ENCODE measurements at places on chromosomes 13 and 19.
A peak's percentile ranks its signal among the peaks of the same experiment; 100 is the strongest.

GRCh38 chr19:334296-335071, 10.1 kb downstream of the MIER2 start:
- no peak for DNase-seq

DNA sequence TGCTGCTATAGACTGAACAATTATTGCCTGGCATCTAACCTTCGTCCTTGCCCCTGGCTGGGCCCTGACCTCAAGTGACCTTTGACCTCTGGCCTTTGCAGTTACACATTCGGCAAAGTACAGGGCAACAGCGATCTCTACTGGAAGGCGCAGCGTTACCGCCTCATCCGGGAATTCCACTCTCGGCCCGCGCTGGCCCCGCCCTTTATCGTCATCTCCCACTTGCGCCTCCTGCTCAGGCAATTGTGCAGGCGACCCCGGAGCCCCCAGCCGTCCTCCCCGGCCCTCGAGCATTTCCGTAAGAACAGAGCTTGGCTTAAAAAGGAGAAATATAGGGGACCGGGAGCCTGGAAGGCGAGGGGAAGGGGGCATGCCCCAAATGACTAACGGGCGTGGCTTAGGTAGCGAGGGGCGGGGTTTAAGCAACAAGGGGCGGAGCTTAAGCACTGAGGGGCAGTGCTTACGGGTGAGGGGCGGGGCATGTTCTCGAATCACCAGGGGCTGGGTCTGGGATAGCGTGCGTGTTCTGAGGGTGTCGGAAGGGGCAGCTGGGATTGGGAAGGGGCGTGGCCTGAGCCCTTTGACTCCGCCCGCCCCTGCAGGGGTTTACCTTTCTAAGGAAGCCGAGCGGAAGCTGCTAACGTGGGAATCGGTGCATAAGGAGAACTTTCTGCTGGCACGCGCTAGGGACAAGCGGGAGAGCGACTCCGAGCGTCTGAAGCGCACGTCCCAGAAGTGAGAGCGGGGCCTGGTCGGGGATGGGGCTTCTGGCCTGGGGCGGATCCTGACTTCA, 52.7 kb downstream of the TRPM4 start:
- DNase-seq, result no peak

DNA sequence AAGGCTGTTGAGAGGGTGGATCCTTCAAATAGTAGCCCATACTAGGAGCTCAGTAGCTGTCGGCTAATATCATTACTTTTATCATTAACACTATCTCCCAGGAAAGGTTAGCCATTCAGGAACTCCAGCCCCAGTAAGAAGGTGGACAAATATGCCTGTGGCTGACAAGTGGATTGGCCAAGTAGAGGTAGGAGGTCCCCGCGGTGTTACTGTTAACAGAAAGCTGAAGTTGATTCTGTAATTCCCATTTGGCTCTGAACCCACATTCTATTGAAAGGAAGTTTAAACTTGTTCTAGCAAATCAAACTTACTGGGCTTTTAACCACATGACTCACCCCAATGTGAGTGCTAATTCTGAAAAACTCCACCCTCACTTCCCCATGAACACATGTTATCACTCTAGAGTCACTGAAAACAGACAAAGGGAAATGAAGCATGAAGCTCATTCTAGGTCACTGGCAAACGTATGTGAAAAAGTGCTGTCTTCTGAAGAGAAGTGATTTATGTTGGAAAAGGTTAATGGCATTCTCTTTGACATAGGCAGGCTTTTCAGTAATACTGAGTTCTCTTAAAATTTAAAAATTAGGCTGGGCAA, 273.5 kb downstream of the FGF14 start:
- DNase-seq, result peak; percentile 93

DNA sequence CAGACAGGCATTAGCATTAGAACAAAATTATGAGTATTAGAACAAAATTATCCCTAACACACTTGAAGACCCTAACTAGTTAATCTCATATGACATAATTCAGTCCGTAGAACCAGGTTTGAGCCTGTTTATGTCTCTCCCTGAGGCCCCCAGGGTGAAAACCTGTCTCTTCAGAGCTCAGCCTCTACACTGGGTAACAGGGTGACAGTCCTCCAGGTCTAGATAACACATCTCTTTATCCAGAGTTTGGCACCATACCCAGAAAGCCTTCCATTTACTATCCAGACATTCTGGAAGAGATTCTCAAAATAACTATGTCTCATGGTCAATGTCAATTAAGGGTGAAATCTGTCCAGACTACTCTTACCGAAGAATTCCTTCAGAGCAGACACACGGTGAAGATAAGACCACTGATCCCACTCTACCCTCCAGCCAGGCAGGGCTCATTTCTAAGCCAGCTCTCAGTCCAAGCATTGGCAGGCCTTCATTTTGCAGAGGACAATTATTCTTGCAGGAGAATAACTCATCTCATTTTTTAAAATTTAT, 1195.3 kb downstream of the EFNB2 start:
- DNase-seq, result no peak

- peak; percentile 59 for DNase-seq
Observed at GRCh38 chr19:4624733-4625362, 14.5 kb upstream of the TNFAIP8L1 start.

DNA sequence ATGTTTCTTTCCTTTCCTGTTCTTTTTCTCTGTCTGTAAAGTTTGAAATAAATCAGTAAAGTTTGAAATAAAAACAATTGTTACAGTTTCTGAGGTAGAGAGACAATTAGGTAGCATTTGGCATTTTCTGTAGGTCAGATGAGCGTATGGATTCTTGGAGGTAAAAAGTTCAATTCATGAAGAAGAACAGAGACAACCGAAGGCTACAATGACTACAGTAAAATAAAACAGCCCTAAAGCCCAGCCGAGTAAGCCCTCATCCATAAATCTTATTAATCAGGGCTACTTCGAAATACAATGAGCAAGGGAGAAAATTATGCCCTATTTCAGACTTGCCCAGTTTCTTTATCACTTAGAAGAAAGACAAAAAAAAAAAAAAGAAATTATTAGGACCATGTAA, 941.9 kb upstream of the SLC10A2 start:
- no peak for DNase-seq

DNA sequence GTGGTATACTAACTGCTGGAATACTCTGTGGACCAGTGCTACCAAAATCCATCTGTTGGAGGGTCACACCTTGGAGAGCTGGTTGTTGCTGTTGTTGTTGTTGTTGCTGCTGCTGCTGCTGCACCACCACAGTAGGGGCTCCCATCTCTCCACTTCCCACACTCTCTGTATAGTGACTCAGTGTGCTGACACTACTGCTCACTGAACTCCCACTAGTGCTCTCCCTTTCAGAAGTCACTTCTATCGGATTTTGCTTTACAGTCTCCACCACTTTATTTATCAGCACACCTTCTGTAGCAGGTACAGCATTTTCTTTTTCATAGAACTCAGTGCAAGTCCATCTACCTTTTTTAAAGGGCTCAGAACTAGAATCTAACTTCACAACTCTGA, 1.7 kb downstream of the TSC22D1 start:
- DNase-seq, result peak; percentile 14

- DNase-seq, result no peak
Observed at GRCh38 chr19:55619286-55619685, 5.1 kb downstream of the ZNF784 start.

DNA sequence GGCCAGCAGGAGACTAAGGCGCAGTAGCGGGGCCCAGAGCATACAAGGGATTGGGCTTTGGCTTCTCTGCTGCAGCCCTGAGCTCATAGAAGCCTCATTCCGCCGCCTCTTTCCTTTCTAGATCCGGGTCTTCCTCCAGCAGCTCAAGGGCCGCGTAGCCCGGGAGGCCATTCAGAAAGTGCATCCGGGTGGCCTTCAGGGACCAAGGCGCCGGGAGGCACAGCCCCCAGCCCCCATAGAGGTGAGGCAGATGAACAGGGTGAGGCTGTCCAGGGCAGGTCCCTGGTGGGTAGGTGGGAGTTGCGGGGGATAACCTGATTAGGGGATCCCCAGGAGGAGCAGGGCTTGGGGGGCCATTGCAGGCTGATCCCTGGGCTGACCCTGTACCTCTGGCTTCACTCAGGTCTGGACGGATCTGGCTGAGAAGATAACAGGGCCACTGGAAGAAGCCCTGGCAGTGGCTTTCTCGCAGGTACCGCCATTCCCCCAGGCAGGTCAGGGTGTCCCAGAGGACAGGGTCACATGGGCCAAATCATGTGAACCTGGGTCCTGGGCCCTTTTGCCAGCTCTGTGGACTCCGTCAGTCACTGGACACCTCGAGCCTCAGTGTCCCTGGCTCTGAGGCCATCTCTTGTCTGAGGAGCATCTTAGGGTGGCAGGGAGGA, 1.3 kb downstream of the SNAPC2 start:
- no peak for DNase-seq

DNA sequence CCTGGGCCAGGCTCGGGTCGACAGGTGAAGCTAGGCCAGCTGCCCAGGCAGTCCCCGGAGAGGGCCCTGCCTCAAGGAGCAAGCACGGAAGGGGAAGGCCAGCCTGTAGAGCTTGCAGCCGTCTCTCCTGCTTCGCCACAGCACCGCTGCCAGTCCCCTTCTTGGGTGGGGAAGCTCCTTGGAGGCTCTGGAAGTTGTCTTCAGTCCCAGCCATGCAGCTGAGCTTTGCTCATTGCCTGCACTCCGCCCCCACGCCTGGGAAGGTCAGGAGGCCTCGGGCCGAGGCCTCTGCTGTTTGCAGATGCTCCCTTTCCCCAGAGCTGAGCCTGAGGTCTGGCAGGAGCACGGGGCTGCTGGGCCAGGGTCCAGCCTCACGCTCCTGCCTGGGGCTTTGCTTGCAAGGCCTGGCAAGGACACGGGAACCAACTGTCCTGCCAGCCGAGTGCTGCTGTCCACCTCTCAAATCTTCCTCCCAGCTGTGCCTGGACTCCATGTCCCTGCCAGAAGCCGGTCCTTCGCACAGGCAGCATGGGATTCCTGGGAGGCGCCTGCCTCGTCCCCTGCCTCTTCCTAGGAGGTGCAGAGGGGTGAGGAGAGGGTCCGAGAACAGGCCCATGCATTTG, 13.3 kb downstream of the PLEKHF1 start:
- DNase-seq, result no peak

DNA sequence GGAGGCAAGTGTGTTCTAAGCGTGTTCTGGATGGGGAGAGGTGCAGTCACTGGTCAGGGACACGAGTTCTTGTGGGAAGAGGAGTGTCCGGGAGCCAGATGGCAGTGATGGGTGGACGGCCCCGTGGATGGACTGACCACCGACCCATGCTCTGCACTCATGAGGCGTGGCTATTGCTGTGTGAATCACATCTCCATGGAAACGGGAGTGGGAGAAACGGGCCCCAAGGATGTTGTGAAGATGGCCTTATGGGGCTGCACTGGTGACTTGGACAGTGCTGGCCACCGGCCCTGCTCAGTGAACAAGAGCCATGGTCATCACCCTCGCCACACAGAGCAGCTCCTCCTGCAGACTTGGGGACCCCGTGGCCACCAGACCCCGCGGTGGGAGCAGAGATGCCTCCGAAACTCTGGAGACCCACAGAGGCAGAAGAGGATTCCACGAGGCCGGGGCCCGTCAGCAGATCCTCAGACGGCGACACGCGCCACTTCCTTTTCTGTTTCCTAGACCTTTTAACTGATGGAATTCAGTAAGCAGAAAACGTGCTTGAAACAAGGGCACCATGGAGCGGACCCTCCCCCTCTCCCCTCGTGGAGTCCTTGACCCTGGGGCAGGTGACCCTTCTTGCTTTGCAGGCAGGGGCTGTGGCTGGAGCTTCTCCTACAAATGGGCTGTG, 47.5 kb downstream of the GAS6 start:
- DNase-seq, result no peak
